ENCODE measurements at places on chromosomes 6 and 20.

DNA sequence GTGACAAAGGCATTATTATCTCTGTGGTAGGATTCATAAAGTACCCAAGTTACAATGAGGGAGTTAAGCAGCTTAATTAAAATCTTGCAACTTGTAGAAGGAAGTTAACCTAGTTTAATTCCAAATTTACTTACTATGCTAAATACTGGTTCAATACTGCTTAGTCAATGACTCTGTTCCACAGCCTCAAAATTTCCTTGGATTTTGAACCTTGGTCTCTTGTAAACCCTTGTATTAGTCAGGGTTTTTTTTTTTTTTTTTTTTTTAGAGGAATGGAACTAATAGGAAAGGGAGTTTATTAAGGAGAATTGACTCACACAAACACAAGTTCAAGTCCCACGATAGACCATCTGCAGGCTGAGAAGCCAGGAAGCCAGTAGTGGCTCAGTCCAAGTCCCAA, 163.4 kb downstream of the HS3ST5 start:
- no peak for DNase-seq

- DNase-seq: no peak
Observed at GRCh38 chr6:135265278-135265677, 84.2 kb downstream of the MYB start.

DNA sequence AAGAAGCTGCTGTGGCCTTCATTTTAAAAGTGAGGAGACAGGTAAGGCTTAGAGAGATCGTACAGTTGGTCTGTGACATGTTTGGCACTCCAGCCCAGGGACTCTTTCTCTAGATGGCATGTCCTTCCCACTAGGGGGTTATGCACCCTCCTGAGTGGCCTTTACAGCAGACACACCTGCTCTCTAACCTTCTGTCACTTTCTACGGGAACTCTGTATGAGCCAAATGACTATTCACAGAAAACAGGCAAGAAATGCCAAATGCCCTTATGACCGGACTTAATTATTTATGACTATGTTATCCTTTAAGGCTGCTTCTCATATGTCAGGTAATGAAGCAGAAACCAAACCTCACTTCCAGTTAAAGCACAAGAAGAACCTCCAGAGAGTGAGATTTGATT, 91.2 kb downstream of the MAP3K5 start:
- DNase-seq: no peak

DNA sequence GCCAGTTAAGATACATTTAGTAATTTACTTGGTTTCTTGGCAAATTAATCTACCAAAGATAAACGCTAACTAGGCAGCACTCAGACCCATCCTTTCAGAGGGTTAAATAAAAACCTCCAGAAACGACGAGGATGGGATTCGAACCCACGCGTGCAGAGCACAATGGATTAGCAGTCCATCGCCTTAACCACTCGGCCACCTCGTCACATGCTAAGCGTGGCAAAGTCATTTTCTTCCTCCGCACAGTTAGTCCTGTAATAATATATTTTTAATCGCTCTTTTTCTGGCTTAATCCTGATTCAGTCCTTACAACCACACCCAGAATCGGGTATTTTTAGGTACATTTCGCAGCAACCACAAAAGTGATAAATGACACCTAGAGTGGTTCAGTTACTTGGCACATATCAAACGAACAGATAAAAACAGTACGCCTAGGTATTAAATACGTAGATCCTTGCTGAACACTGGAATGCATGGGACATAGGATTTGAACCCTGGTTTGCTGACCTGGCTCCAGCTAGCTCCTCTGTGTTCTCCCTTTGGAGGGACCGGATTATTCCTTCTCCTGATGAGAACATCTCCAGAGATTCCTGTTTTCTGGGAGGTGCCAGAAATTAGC, 71.6 kb downstream of the GPX5 start:
- no peak for DNase-seq

- no peak for DNase-seq
Observed at GRCh38 chr6:169839493-169839892, 88.1 kb downstream of the ERMARD start.

- DNase-seq: no peak
Observed at GRCh38 chr6:66190858-66191257, 483.8 kb upstream of the EYS start.

DNA sequence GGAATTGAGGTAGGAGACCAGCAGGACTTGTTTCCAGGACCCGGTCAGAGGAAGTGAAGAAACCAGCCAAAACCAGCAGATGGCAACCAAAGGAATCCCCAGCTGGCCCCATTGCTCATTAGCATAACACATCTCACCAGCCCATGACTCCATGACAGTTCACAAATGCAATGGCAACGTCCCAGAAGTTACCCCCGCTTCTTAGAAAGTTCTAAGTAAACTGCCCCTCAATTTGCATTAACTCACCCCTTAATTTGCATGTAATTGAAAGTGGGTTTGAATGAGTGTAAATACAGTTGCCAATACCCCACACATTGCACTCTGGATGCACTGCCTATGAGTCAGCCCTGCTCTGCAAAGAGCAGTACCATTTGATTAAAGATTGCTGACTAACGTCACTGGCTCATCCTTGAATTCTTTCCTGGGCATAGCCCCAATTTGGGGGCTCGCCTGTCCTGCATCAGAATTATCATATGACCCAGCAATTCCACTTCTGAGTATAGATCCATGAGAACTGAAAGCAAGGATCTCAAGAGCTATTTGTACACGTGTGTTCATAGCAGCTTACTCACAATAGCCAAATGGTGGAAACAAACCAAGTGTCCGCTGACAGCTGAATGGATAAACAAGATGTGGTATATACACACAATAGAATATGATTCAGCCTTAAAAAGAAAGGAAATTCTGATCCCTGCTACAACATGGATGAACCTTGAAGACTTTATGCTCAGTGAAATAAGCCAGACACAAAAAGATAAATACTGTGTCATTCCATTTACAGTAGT, 36.4 kb downstream of the MYLK4 start:
- DNase-seq: no peak

DNA sequence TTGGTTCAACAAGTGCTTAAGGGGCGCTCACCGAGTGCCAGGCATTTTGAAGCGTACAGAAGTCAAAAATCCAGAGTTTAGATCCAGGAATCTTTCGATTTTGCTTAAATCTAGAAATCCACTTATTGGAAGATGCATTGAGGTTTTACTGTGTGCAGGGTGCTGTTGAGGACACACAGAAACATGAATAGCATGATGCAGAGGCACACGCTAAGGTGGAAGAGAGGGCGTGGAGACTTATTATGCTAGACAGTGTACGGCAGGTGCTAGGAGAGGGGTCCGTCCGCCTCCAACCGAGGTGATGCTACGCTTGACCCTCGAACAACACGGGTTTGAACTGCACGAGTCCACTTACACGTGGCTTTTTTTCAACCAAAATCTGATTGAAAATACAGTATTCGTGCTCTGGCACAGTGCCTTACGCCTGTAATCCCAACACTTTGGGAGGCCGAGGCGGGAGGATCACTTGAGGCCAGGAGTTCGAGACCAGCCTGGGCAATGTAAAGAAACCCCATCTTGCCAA, 1.0 kb upstream of the KIF13A start:
- no peak for DNase-seq

DNA sequence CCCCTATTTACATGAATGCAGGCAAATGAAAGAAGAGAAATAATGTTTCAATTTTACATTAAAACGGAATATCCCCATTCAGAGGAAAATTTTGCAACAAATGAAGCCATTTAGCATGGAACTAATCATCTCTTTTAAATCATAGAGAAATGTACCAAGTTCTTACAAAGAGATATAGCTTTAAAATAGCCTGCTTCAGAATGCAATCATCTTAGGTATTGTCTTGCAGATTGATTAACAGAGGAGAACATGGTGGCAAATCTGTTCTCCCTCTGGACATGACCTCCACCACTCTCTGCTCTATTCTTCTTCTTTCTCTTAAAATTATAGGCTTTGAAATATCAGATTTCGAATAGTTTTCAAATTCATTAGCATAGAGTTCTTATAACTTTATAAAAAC, 155.7 kb upstream of the DTNBP1 start:
- DNase-seq: no peak

DNA sequence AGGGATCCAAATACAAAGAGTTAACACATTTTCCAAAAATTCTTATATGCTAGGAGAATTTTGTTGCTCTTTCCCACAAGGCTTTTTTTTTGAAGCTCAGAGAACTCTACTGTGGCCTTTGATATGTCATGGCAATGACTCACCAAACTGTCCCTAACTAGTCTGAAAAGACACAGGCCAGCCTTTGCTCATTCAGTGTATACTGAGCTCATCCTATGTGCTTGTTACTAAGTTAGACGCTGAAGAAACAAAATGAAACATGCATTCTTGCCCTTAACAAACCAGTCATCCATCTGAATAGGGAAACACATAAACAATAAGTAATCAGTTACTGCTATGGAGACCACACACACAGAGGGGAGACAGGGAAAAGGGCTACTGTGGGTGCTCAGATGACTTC, 291.8 kb downstream of the FOXC1 start:
- no peak for DNase-seq

DNA sequence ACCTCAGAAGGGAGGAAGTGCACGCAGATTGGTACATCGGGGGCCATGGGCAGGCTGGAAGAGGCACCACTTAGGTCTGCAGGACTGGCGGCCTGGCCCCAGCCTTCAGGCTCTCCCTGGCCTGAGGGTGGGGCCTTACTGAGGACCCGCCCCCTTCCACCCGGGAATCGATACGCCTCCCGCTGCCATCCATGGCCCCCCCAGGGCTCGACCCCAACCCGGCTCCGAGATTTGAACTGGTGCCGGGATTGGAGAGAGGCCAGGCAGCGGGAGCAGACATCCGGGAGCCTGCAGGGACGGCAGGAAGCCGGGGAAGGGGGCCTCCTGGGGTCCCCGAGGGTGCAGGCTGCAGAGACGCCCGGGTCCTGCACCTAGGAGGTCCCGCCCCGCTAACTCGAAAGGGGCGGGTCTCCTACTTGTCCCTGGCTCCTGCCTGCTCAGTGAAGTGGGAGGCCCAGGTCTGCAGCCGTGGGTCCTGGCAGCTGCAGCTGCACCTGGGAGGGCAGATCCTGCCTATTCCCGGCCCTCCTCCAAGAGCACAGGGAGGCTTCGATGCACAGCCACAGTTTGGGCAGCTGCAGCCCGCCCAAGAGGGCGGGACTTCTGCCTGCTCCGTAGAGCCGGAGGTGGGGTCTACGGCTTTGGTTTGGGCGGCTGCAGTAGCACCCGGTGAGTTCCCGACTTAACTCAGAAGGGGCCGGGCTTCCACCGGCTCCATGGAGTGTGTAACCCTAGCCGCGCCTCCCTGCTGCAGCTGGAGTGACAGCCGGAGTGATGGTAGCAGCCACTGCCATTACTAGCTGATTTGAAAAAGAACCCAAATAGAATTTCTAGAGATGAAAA, 35.2 kb upstream of the TBC1D22B start:
- DNase-seq: no peak

GRCh38 chr6:2667617-2668016, 83.1 kb downstream of the MYLK4 start:
- no peak for DNase-seq

DNA sequence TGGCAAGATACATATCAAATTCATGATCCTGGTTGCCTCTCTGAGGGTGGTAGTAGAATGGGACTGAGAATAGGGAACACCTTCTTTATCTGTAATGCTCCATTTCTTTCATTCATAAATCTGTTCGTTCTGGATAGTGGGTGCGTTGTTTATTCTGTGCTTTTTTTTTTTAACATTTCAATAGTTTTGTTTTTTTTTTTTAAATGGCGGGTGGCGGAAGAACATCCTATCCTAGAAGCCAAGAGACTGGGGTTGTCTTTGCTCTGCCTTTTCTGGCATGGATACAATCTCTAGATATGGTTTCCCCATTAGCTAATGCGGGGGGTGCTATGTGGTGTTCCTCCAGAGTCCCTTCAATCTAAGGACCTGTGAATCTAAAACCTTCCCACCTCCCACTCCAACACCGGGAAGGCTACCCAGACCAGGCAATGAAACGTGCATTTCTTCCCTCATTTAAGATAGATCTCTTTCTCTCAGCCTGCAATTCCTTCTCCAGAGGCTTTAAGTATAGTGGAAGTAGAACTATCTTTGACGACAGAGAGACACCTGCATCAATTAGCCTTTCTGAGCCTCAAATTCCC, 883 bp upstream of the CCDC28A start:
- DNase-seq: no peak

DNA sequence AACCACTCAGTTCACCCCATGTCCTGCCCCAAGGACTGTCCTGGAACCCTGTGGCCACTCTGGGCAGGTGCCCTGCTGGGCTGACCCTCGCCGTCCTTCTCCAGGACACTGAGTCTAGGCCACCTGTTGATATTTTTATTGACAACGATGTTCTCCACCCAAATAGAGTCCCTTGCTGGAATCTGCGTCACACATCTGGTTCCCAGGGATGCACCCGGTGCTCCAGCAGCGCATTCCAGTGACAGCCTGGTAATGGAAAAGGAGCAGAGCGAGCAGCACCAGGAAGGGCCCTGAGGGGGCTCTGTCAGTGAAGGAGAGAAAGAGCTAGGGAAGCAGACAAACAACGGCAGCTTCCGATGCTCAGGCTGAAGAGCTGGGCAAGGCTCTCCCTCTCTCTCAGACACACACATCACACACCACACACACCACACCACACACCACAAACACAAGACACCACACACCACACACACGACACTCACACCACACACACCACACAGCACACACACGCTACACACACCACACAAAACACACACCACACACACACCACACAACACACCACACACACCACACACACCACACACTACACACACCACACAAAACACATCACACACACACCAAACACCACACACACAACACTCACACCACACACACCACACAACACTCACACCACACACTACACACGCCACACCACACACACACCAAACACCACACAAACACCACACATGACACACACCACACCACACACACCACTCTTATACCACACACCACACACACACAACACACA, 117.9 kb upstream of the THBS2 start:
- DNase-seq: no peak

- DNase-seq: no peak
Observed at GRCh38 chr6:36499918-36500317, 47.4 kb downstream of the STK38 start.

- no peak for DNase-seq
Observed at GRCh38 chr6:143215363-143215762, 154.7 kb downstream of the AIG1 start.

DNA sequence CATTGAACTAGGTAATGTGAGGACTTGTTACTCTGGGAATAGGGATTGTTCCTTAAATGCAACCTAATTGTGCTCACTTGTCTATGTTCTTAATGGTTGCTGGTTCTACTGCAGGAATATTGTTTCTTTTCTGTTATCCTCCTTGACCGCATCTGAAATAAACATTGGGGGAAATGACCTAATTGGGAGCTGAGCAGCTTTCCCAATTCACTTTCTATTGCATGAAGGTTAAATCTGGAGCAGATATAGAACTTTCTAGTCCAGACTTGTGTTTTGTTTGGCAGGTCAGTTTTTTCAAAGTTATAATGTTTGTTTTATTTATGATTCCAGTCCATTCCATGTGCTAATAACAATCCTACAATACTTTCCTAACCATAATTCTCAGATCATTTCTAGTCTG, 981.0 kb upstream of the CITED2 start:
- no peak for DNase-seq

GRCh38 chr20:14913896-14914620, 576.6 kb upstream of the FLRT3 start:
- DNase-seq: no peak

GRCh38 chr20:15379681-15380296, 1042.4 kb upstream of the FLRT3 start:
- no peak for DNase-seq
